Bronchus fibroblast of lung (primary cell): ENCODE measurements at places on chromosomes 6 and 20. TPM values are rescaled to one million over a fixed set of nuclear protein-coding genes. Genes with fewer than 3 reads are reported as not detected.

The BYSL gene
- 12.5 and 12.9 TPM in 2 replicates for total RNA-seq

The FOXS1 gene
- not detected in 2 replicates for total RNA-seq

The TRIM40 gene
- not detected in 2 replicates for total RNA-seq

The OSBPL2 gene
- 11.9 and 14.0 TPM in 2 replicates for total RNA-seq

The EZR gene
- total RNA-seq = 76.7 and 77.4 TPM in 2 replicates

The WFDC6 gene
- total RNA-seq = not detected in 2 replicates

The BCAS1 gene
- total RNA-seq = not detected in 2 replicates

The AGER gene
- total RNA-seq = 1.0 and 1.3 TPM in 2 replicates

The FAM209B gene
- total RNA-seq = not detected in 2 replicates

The RBM24 gene
- total RNA-seq = 1.8 and 3.1 TPM in 2 replicates
